T-helper 9 cell (primary cell): ENCODE measurements at places on chromosomes 13 and 19.

DNA sequence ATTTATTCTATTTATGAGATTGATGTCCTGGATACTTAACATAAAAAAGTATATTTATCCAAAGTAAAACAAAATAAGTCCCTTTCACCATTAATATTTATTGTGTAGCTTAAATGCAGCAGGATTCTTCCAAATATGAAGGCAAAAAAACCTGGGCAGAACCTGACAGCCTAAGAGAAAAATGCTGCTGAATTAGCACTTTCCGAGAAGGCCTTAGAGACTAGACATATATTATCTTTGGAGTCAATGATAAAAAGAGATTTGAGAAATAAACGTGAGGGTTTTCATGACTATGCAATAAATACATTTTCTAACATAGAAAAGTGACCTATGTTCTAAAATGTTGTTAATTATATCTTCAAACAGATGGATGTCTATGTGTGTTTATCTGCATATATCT is 566.9 kb downstream of the PCDH9 start:
- no peak for DNase-seq

DNA sequence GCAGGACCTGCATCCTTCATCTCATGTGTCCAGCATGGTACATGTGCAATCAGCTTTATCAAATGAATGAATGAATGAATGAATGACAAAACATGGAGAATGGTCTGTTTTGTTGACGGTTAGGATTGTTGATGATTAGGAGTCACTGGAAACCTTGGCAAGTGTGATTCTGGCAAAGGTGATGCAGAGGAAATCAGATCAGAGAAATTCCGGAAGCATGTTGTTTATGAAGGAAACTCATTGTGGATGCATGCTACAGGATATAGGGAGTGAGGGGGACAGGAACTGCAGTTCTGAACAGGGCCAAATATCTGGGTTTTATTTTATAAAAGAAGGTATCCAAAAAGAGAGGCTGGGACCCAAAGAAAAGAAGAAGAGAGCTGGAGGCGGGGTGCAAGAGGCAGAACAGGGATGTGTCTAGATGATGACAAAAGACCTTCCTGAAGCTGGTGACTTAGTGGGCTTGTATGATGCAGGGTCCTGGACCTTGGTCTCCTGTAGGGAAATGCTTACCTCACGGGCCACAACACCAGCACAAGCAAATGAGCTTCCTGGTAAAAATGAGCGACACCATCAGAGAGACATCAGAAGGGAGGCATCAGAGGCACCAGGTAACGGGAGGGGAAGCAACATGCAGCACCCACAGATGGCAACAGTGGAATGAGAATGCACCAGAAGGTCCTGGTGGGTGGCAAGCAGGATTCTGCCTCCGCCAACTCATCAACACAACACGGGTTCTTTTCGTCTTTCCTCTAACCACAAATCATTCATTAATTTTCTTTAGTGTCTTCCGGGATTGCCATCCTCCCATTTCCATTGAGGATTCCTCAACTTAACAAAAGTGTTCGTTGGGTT is 159.6 kb downstream of the FOXO1 start:
- no peak for DNase-seq

GRCh38 chr19:4234142-4234861 is 5.0 kb downstream of the EBI3 start:
- DNase-seq = no peak

DNA sequence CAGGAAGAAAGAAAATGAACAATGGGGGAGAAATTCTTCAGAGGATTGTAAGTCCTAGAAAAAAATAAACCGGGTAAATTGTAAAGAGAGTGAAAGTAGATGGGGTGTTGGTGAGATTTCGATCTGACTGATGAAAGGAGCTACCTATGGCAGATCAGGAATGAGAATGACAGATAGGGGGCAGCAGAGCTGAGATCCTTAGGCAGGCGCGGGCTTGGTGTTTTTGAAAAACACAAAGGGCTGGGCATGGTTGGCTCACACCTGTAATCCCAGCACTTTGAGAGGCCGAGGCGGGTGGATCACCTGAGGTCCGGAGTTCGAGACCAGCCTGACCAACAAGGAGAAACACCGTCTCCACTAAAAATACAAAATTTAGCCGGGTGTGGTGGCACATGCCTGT is 1468.6 kb upstream of the SLC10A2 start:
- DNase-seq = no peak

DNA sequence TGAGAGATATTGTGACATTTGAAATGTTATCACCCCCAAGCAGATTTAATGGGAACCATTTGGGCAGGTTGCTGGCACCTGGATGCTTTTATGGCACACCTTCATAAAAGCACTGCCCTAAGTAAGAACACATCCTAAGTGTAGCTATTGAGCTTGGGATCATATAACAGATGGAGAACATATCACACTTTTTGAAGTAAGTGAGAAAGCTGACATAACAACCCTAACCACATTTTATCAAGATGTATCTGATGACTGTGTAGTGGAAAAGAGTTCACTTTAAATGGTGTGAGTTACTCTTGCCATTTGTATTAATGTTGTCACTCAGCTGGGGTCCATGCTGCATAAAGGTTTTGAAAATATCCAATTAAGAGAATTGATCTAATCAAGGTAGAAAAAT is 287.9 kb downstream of the DCLK1 start:
- no peak for DNase-seq

DNA sequence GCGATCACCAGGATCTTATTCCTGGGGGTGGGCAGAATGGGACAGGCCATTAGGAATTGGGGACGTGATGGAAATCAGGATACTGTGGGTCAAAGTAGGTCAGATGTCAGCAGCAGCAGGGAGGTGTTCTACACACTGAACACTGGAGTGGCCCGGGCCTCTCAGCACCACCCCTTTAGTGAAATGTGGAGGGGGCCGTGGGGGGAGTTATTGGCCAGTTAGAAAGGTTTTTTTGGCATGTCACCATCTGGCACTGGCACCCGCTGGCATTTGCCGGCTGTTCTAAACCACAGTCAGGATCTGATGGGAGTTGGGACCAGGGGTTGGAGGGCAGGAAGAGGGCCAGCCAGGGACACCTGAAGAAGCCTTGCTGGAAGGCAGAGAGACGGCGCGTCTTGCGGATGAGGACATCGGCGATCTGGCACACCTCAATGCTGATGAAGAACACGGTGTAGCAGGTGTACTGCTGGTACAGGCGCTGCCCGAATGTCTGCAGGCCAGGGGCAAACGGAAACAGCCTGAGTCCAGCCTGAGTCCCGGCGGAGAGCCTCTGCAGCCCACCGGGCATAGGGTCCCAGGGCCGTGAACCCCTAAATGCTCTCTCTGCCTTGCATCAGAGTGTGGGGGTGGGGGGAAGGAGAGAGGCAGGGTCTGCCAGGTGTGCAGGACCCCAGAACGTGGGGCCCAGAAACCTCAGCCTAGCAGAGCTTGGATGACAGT is 5.8 kb downstream of the TMEM147 start:
- no peak for DNase-seq

GRCh38 chr13:74203576-74203975 is 69.4 kb upstream of the KLF12 start:
- DNase-seq = no peak

DNA sequence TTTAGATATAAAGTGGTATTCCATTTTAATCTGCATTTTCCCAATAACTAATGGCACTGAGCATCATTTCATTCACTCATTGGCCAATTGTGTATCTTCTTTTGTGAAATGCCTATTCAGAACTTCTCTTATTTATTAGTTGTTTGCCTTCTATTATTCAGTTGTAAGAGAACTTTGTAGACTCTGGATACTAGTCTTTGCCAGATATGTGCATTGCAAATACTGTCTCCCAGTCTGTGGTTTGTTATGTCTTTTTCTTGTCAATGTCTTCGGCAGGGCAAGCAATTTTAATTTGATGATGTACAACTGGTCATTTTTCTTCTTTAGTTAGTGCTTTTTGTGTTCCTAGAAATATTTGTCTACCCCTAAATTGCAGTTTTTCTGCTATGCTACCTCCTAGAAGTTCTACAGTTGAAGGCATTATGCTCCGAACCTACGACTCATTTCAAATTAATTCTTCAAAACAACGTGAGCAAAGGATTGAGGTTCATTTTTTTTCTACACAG is 115.9 kb downstream of the TSHZ3 start:
- no peak for DNase-seq

GRCh38 chr13:19685034-19685433 is 51.6 kb downstream of the MPHOSPH8 start:
- DNase-seq = no peak

DNA sequence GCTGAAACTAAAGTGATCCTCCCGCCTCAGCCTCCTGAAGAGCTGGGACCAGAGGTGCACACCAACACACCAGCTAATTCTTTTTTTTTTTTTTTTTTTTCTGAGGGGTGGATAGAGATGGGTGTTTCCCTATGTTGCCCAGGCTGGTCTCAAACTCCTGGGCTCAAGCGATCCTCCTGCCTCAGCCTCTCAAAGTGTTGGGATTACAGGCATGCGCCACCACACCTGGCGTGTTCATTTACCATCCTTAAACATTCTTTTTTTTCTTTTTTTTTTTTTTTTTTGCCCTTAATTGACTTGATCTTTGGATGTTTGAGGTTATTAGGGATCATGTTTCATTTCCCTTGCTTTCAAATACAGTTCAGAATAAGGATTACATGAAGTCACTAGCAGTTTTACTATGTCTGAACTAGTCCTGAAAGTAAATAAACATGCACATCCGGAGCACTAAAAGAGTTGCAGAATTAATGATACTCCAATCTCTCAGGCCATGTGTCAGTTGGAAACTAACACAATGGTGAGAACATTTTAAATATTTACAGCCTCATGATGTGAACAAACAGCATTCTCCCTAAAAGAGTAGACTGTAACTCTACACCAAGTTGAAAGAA is 10.2 kb downstream of the UTP14C start:
- no peak for DNase-seq

DNA sequence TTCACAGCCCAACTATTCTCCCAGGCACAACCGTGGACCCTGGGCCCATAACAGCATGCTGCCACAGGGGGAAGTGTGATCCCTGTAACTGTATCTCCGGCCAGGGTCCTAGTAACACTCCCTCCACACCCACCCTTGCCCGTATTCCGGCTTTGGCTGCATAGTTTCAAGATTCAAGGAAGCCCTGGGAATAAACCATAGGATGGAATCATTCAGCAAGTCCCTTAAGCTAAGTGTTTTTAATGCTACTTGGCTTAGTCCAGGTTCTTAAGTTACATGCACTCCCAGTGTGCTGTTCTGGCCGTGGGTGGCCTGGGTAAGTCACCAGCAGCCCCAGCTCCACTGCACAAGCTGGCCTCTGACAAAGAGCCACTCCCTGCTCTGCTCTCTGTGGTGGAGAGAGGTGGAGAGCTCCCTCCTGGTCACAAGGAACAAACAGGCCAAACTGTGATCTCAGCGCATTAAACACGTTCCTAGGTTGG is 532.4 kb upstream of the SGCG start:
- DNase-seq = no peak

- DNase-seq = no peak
These were observed 9.1 kb downstream of the ATP1A3 start for GRCh38 chr19:41984961-41985360.

- DNase-seq = no peak
These were observed 4.9 kb upstream of the NECTIN2 start for GRCh38 chr19:44841231-44841630.

DNA sequence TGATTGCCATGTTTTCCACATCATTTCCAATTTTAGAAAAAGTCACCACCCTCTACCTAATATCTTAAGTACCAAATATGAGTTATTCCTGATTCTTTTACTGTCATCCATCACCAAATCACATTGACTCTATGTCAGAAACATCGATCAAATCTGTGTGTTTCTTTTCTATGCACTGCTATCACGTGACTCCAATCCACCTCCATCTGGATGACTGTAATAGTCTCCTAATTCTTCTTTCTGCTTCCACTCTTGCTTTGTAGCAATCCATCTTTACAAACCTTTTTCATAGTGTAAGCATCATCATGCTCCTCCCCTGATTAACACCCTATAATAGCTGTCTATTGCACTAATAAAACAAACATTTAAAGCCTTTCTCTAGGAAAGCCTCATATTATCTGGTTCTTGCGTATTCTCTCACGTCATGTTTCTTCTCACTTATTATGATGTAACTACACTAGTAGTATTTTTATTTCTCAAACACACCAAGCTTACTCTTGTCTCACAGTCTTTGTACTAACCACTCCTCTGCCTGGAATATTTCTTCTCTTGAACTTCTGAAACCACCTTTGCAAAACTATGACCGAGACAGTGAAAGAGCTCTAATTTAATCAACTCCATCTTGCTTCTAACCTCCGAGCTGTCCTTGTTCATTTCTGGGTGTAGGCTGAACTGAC is 10.7 kb upstream of the FPR3 start:
- no peak for DNase-seq

- no peak for DNase-seq
These were observed 12.4 kb upstream of the CNFN start for GRCh38 chr19:42402376-42403116.

GRCh38 chr19:1026783-1027649 is 608 bp downstream of the CNN2 start:
- no peak for DNase-seq

DNA sequence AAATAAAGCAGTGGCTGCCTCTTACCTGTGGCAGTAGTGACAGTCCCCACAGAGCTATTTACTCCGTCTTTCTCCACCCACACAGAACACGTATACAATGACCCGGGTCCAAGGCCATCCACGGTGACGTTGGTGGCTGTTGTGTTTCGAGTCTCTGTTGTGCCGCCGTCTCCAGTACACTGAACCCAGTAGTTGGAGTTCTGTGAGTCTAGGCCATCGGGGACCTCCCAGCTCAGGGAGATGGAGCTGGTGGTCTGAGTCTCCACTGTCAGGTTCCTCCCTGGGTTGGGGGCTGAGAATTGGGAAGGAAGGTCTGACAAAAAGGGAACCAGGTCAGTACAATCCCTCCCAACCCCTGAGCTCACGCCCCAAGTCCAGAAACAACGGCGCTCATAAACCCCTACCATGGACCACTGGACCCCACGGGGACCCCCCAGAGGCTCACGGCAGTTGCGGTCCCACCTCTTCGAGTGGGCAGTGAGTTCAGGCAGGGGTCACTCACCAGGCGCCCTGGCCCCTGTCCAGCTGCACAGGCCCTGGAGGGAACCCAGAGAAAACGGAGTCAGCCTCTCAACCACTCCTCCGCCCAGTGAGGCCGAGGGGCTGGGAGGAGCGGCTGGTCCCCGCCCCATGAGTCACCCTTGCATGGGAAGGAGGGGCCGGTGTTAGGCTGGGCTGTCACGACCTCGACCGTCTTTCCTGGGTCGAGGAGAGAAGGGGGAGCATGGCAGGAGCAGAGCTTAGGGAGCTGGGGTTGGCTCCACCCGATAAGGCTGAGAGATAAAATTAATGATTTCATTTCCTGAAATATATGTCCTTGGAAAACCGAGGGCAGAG is 2.4 kb downstream of the PTPRH start:
- no peak for DNase-seq
